CD4-positive, alpha-beta T cell (primary cell): ENCODE measurements at places on chromosomes 7 and 10. TPM values are rescaled to one million over a fixed set of nuclear protein-coding genes. Genes with fewer than 3 reads are reported as not detected.
A peak's percentile ranks its signal among the peaks of the same experiment; 100 is the strongest.

DNA sequence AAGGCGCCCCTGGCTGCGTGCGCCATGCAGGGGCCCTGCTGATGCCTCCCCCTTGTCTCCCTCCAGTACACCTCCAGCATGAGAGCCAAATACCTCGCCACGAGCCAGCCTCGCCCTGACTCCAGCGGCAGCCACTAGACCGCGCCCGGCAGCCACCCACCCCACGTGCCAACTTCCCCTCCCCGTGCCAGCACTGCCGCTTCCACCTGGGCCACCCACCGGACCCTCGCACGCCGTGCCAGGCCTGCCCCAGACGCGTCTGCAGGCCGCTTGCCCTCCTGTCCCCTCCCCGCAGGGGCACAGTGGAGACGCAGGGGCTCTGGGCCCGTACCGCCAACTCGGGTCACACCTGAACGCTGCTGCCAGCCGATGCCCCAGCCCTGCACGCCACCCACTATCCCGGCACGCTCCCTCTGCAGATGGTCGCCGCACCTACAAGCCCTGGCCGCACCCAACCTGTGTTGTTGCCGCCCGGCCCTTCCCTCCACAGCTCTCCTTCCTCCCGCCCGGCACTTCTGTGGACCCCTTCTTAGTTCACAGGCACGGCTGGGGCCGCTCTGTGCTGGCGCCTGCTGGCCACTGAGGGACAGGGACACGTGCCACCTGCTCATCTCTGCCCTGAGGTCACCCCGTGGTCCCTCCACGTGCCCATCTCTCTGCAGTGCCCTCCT, 26.3 kb upstream of the AMZ1 start:
- H3K36me3 ChIP-seq: no peaks in the 10 kb centered on the region
- DNase-seq: no peak
- no peaks in the 10 kb centered on the region for H3K27me3 ChIP-seq
- no peak overlapping the region for H3K27ac ChIP-seq
- H3K4me1 ChIP-seq: no peaks in the 10 kb centered on the region

DNA sequence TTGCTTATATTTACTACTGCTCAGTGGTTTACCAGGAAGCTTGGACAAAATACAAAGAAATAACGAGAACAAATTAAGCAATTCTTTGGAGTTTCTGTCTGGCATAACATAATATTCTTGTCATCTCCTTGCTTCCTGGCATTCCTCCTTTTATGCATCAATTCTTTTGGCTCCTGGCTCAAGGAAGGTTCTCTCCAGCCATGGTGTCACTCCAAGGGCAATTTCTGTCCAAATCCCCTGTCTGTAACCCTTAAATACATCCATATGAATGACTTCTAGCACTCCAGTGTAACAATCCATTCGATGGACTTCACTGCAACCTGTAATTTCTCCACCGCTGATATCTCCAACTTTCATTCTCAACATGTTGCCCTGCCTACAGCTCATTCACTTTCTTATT, 617.7 kb upstream of the ANKRD30A start:
- H3K4me1 ChIP-seq: no peaks in the 10 kb centered on the region
- no peak overlapping the region for H3K4me3 ChIP-seq
- H3K36me3 ChIP-seq: no peaks in the 10 kb centered on the region
- H3K27ac ChIP-seq: no peak overlapping the region
- H3K27me3 ChIP-seq: no peaks in the 10 kb centered on the region
- no peak for DNase-seq

- peaks cover 6% of the 10 kb centered on the region for H3K4me1 ChIP-seq
- no peak for DNase-seq
Measured at GRCh38 chr10:97019213-97019844, 166.4 kb downstream of the SLIT1 start.

The SLC39A12 gene
- not detected for total RNA-seq

DNA sequence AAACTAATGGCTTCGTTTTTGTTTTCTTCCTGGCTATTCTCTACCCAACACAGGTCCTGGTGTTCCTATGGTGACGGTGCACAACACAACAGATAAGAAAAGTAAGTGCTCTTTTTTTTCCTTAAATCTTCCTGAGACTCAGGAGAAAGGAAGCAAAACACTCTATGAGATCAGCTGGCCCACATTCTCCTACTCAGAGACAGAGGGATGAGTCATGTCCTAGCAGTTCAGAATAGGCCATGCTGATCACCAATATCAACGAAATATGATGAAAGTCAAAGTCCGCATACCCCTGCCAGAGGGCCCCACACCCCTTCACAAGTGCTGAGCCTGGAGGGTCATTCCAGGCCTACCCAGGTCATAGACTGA, 149.2 kb downstream of the PAXIP1 start:
- no peak overlapping the region for H3K27ac ChIP-seq
- no peaks in the 10 kb centered on the region for H3K36me3 ChIP-seq
- no peak for DNase-seq

DNA sequence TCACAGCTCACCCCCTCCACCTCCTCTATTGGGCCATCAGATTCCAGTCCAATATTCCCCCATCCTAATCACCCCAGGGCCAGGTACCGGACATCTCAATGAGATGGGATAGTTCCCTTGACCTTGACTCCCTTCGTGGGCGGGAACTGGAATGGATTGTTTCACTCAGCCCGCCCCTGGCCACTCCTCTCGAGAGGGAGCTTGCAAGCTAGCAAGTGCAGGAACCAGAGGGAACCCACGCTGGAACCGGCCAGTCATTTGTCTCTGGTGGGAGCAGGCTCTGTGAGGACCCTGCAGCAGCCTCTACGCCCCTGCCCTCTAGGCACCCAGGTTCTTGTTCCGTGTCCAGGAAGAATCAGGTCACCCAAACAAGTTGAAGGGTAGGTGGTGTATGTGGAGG, 11.0 kb upstream of the RADIL start:
- H3K4me3 ChIP-seq: no peak overlapping the region
- H3K27me3 ChIP-seq: no peaks in the 10 kb centered on the region
- no peaks in the 10 kb centered on the region for H3K4me1 ChIP-seq
- DNase-seq: no peak

The STOX1 gene
- total RNA-seq: 0.41 TPM

GRCh38 chr7:26444555-26444954, 152.9 kb downstream of the SNX10 start:
- H3K4me1 ChIP-seq: no peaks in the 10 kb centered on the region
- no peaks in the 10 kb centered on the region for H3K36me3 ChIP-seq
- DNase-seq: no peak
- no peak overlapping the region for H3K4me3 ChIP-seq
- H3K27me3 ChIP-seq: no peaks in the 10 kb centered on the region
- no peak overlapping the region for H3K27ac ChIP-seq

GRCh38 chr10:98536551-98536950, 89.8 kb upstream of the HPS1 start:
- no peaks in the 10 kb centered on the region for H3K36me3 ChIP-seq
- no peak for DNase-seq
- H3K27me3 ChIP-seq: peaks cover 3% of the 10 kb centered on the region
- no peaks in the 10 kb centered on the region for H3K4me1 ChIP-seq

- no peaks in the 10 kb centered on the region for H3K4me1 ChIP-seq
- no peak for DNase-seq
- H3K27ac ChIP-seq: no peak overlapping the region
- H3K27me3 ChIP-seq: no peaks in the 10 kb centered on the region
- H3K36me3 ChIP-seq: no peaks in the 10 kb centered on the region
- H3K4me3 ChIP-seq: no peak overlapping the region
Measured at GRCh38 chr7:32217341-32218153, 147.3 kb upstream of the PDE1C start.

GRCh38 chr10:115092555-115093285, 445 bp upstream of the ATRNL1 start:
- no peak for DNase-seq
- H3K4me1 ChIP-seq: peaks cover 12% of the 10 kb centered on the region
- H3K4me3 ChIP-seq: peak overlapping the region; percentile 14

- peak; percentile 51 for DNase-seq
- H3K36me3 ChIP-seq: no peaks in the 10 kb centered on the region
- H3K27me3 ChIP-seq: no peaks in the 10 kb centered on the region
Measured at GRCh38 chr10:72637398-72637857, 11.5 kb upstream of the MICU1 start.

DNA sequence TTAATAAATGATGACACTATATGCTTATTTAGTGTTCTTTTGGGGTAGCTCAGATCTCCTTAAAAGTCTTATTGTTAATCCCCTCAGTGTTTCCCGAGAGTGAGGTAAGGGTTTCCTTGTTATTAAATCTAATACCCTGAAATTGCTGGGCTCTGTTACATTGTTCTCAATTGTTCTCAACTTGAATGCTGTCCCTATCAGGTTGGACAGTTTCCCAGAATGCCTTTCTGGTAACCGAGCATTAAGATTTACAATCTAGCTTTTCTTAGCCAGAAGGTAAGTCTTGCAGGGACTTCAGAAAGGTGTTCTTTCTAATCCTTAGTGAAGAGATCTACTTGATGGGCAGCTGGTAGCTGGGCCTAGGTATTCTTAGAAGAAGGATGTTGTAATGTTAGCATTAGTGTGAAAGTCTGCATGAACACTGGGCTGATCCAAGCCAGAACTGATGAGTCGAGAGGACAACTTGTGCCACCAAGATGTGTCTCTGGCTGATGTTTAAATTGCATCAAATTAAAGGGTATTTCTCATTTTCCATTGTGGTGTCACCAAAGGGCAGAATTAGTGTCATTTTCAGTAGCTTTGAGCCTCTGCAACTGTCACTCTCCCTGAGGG, 89.9 kb downstream of the SND1 start:
- no peak for DNase-seq
- H3K27ac ChIP-seq: no peak overlapping the region
- H3K36me3 ChIP-seq: peaks cover 12% of the 10 kb centered on the region
- H3K4me3 ChIP-seq: no peak overlapping the region

DNA sequence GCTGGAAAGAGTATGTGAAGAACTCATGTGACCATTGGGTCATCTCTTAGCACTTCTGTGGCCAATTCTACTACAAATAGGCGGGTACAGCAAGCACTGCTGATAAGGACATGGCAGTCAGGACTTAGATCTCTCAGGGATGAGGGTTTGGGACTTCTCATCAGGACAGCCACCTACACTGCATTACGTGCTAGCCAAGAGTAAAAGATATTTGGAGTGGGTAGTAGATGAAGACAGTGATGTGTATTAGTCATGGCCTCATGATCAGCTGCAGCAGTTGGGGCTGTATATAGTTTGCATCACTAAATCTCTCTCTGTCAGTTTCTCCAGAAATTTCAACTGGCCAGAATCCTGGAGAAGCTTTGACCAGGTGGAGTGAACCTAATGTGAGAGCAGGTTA, 9.2 kb downstream of the TAS2R60 start:
- H3K36me3 ChIP-seq: no peaks in the 10 kb centered on the region
- no peak for DNase-seq
- no peak overlapping the region for H3K27ac ChIP-seq
- H3K27me3 ChIP-seq: no peaks in the 10 kb centered on the region
- no peaks in the 10 kb centered on the region for H3K4me1 ChIP-seq
- no peak overlapping the region for H3K4me3 ChIP-seq

The TAS2R3 gene
- total RNA-seq: 0.31 TPM

DNA sequence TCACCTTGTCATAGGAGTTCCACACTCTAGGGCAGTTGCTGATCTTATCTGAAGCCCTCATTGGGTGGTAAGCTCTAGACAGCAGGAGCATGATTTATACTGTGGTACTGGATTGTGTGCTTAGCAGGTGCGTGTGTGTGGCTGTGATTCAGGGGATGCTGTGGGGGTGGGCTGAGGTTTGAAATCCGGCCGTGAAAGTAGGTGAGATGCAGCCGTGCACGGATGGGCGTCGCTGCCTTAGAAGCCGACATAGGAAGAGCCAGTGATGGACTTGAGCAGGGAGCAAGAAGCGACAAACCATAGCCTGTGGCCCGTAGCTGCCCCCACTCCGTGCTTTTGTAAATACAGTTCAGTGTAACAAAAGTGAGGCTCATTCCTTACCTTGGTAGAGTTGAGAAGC, 38.2 kb downstream of the PROSER2 start:
- H3K27ac ChIP-seq: no peak overlapping the region
- no peak overlapping the region for H3K4me3 ChIP-seq
- no peak for DNase-seq
- H3K4me1 ChIP-seq: peaks cover 18% of the 10 kb centered on the region
- H3K36me3 ChIP-seq: no peaks in the 10 kb centered on the region

- no peaks in the 10 kb centered on the region for H3K27me3 ChIP-seq
- H3K27ac ChIP-seq: no peak overlapping the region
- no peak overlapping the region for H3K4me3 ChIP-seq
- no peak for DNase-seq
- H3K36me3 ChIP-seq: peaks cover 32% of the 10 kb centered on the region
- no peaks in the 10 kb centered on the region for H3K4me1 ChIP-seq
Measured at GRCh38 chr7:105610165-105610930, 29.1 kb upstream of the EFCAB10 start.

DNA sequence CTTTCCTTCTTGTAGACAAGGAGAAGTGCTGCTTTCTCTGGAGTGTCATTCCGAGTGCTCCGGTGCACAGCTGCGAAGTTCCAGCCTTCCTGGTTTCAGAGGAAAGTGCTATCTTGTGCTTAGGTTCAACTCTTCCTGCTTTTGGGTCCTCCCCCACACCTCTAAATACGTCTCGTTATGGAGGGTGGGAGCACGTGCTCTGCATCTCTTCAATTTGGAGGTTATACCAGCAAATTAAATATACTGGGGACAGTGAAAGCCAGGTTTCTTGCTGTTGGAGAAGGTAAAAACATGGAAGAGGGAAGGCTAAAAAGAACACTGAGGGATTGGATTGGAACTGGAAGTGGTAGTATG, 2.4 kb upstream of the ESYT2 start:
- DNase-seq: no peak
- H3K4me3 ChIP-seq: no peak overlapping the region
- H3K27me3 ChIP-seq: no peaks in the 10 kb centered on the region

DNA sequence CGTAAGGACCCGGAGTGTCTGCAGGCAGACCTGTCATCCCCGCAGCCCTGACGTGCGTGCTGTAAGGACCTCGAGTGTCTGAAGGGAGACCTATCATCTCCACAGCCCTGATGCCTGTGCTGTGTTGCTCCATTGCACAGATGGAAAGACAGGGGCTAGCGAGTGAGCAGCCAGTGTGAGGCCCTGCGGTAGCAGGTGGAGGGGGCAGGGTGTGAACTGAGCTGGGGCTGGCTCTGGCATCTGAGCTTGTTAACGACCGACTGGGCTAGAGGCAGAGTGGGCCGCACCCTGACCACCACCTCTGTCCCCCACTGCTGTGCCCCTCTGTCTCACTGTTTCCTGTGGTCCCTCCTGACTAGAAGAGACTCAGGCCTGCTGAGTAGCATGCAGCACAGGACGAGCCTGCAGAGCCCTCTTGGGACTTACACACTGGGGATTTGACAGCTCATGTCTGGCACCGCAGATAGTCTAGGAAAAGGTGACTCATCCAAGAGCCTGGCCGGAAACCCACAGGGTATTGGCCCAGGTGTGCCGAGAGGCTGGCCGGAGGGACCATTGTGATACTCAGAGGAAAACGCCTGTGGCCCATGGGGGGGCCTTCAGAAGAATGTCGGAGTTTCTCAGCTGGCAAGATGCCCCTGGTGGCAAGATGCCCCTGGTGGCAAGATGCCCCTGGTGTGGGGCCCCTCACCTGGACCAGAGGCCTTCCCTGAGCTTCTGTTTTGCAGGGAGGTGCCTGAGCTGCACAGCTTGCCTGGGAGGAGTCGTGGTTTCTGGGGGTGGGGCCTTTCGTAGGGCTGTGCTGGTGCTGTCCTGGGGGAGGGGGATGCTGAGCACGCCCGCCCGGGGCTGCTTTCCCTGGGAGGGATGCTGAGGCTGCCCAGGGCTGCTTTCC, 34.3 kb downstream of the INPP5A start:
- H3K4me1 ChIP-seq: peaks cover 47% of the 10 kb centered on the region
- no peak for DNase-seq
- no peak overlapping the region for H3K27ac ChIP-seq
- no peaks in the 10 kb centered on the region for H3K36me3 ChIP-seq

- no peaks in the 10 kb centered on the region for H3K36me3 ChIP-seq
- no peak overlapping the region for H3K27ac ChIP-seq
- H3K4me1 ChIP-seq: no peaks in the 10 kb centered on the region
- H3K27me3 ChIP-seq: peaks cover 4% of the 10 kb centered on the region
Measured at GRCh38 chr10:131792011-131792651, 108.7 kb upstream of the PPP2R2D start.

The LIPN gene
- total RNA-seq: not detected

The ORC5 gene
- total RNA-seq: 7.7 TPM

The CDK1 gene
- 1.1 TPM for total RNA-seq

The IFIT1B gene
- 0.11 TPM for total RNA-seq

The AGAP9 gene
- total RNA-seq: 5.4 TPM
